HFFc6 (cell line): ENCODE measurements at places on chromosomes 2 and 18. TPM values are rescaled to one million over a fixed set of nuclear protein-coding genes. Genes with fewer than 3 reads are reported as not detected.

DNA sequence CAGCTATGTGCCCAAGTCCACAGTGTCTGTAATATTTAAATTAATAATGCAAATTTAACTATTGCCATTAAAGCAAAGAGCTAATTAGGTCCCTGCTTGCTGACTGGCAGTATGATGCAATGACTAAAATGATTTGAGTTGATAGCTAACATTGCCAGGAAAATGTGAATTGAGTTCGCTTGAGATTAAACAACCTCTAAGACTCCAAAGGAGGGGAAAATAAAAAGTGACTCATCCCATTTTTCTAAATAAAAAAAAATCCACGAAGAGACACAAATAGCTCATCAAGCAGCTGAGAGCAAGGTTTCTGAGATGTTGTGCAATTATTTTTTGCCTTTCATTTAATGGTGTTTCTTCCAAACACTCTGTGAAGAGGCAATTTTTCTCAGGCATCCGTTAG lies 413.0 kb downstream of the MTX2 start:
- H3K27me3 ChIP-seq, result peaks cover 13% of the 10 kb centered on the region
- H3K27ac ChIP-seq, result no peak overlapping the region
- H3K4me3 ChIP-seq, result no peak overlapping the region

DNA sequence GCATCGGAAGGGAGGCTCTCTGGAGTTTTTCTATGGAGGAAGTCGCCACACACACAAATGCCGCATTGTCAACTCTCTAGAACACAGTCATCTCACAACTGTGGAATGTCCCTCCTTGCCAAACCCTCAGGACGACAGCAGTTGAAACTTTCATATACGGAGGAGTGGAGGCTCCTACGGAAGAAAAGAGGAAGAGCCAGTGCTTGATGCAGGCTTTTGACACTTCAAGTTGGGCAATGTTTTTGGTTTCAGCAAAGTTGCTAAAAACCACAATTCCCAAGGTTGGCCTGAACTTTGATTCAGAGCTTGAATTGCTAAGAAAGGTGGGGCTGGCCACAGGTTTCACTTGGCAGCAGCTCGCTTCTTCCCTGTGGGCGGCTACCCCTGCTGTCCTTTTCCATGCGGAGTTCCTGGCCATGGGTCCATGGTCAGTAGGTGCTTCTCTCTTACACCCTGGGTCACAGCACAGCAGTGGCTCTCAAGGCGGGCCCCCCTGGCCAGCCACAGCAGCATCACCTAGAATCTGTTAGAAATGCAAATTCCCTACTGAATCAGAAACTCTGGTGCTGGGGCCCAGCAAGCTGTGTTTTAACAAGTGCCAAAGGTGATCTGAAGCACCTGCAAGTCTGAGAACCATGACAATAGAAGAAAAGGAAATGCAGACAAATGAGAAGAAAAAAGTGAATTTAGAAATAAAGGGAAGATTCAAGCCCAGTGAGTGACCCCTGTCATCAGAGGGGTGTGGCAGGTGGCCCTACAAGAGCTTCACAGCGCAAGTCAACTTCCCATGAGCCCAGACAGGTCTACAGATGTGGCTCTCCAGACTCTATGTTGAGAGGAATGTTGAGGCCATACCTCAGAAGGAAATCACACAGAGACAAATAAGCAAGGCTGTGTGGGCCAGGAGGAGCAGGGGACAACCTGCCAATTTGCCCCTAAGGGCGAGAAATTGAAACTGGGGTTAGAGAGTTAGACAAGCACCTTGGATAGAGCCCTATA lies 856.4 kb downstream of the RNF144A start:
- H3K27me3 ChIP-seq, result no peaks in the 10 kb centered on the region; the same call in 1 of the 2 replicates
- H3K4me3 ChIP-seq, result peak overlapping the region; percentile 19; the same call in 1 of the 2 replicates
- no peaks in the 10 kb centered on the region for H3K36me3 ChIP-seq
- H3K27ac ChIP-seq, result peak overlapping the region; percentile 36; the same call in 1 of the 2 replicates
- peak; percentile 25 for DNase-seq

- H3K4me1 ChIP-seq, result peaks cover 40% of the 10 kb centered on the region
- H3K27ac ChIP-seq, result no peak overlapping the region
- H3K4me3 ChIP-seq, result no peak overlapping the region
- H3K27me3 ChIP-seq, result peaks cover 1% of the 10 kb centered on the region; the same call in 1 of the 2 replicates
Measured at GRCh38 chr2:190792956-190793888, 87.4 kb upstream of the GLS start.

GRCh38 chr18:77993188-77993981 lies 743.7 kb downstream of the GALR1 start:
- DNase-seq, result no peak
- no peak overlapping the region for H3K27ac ChIP-seq
- H3K36me3 ChIP-seq, result peaks cover 26% of the 10 kb centered on the region
- no peaks in the 10 kb centered on the region for H3K4me1 ChIP-seq

ALPG gene
- not detected in 3 replicates for total RNA-seq
